ENCODE measurements at places on chromosomes 12 and 14. TPM values are rescaled to one million over a fixed set of nuclear protein-coding genes. Genes with fewer than 3 reads are reported as not detected.

LALBA gene
- not detected for total RNA-seq

IKZF4 gene
- total RNA-seq: 6.1 TPM

SOAT2 gene
- total RNA-seq: 1.9 TPM

TMEM229B gene
- 2.7 TPM for total RNA-seq

CYP46A1 gene
- total RNA-seq: 4.7 TPM

PLA2G1B gene
- not detected for total RNA-seq

SPRYD3 gene
- 43.0 TPM for total RNA-seq

MANSC4 gene
- not detected for total RNA-seq

ZFHX2 gene
- 5.6 TPM for total RNA-seq

FGF23 gene
- 0.10 TPM for total RNA-seq

RBP5 gene
- 1.0 TPM for total RNA-seq

PTMS gene
- total RNA-seq: 395 TPM

NFKBIA gene
- 63.4 TPM for total RNA-seq

RNU7-1 gene
- total RNA-seq: not detected

SOX5 gene
- 32.8 TPM for total RNA-seq

OR4E2 gene
- total RNA-seq: not detected

STON2 gene
- 40.4 TPM for total RNA-seq

CDKL1 gene
- 3.4 TPM for total RNA-seq

RIPK3 gene
- 7.5 TPM for total RNA-seq

SEL1L gene
- 59.0 TPM for total RNA-seq

ETFBKMT gene
- 2.0 TPM for total RNA-seq

SLC39A5 gene
- total RNA-seq: 23.0 TPM

SPTLC2 gene
- 40.9 TPM for total RNA-seq

ABCC9 gene
- 7.8 TPM for total RNA-seq

DBX2 gene
- total RNA-seq: 0.10 TPM

PTCSC3 gene
- not detected for total RNA-seq

NKX2-1 gene
- total RNA-seq: 7.4 TPM

ADAMTS20 gene
- total RNA-seq: 1.2 TPM

YARS2 gene
- total RNA-seq: 23.6 TPM
